ENCODE measurements at places on chromosomes 5 and 9. TPM values are rescaled to one million over a fixed set of nuclear protein-coding genes. Genes with fewer than 3 reads are reported as not detected.

DOCK2 gene
- not detected for total RNA-seq

ACTL7A gene
- not detected for total RNA-seq

CRHBP gene
- total RNA-seq, result 12.2 TPM

GRCh38 chr5:132233811-132234683, 6.4 kb upstream of the P4HA2 start:
- DNase-seq, result no peak

DNA sequence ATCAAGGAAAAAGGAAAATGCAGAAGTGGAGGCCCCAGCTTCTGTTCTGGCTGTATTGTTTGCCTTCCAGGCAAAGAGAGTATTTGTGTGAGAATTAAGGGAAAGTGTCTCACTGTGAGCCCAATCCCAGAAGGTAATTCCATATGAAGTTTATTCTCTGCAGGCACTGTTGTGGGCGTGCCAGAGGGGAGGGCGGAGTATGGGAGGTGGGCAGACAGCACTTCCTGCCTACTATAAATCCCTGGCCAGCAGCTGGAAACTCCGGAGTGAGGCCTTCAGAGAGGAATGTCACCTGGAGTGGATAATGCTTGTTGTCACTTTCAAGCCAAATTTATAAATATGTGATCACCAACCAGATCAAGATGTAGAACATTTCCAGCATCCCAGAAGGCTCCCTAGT, 209.5 kb downstream of the ARHGAP26 start:
- no peak for DNase-seq

Measured in G401 (cell line).